ENCODE measurements at places on chromosomes 5 and 9.

DNA sequence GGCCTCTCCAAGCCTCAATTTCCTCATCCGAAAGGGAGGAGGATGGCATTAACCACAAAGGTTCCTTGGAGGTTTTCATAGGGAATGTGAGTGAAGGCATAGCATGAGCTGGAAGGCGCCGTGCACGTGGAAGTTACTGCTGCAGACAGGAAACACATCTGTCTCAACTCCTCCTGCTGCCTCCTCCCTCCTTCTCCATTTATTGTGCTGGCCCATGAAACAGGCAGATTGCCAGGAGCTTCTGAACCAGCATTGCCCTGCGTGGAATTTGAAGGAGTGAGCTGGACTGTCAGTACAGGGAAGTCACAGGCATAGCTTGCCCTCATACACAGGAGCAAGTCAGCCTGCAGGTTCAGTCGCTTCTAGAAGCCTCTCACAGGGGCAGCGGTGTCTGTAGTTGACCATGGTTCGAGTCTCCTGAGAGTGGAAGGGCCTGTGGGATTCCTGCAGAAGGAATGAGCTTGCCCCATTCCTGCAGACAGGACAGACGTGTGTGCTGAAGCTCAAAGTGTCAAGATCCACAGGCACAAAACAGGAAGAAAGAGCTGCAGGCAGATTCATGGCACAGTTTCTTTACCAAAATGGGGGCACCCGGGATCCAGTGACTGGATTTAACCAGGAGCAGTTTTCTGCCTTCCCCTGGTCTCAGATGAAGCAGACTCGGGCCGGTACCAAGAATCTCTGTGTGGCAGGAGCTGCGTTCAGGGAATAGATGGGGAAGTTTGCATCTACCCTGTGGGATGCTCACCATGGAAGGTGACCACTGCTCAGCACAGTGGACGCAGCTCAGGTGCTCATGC, 48.7 kb upstream of the CTSL start:
- no peak for DNase-seq

DNA sequence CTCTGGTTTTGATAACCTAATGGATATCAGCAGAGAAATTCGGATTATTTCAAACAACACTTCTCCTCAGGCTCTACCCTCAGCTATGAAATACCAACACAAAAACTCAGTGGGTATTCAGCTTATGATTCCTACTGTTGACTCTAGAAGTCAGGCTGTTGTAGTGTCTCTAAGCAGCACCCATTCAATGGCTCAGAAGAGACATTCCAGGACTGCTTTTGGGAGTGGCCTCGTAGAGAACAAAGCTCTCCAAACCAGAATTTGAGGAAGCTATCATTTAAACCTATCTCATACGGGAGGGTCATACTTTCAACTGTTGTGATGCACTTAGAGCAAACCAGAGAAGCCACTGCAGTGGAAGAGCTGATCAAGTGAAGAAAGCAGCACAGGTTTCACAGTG, 34.1 kb downstream of the ETF1 start:
- no peak for DNase-seq

DNA sequence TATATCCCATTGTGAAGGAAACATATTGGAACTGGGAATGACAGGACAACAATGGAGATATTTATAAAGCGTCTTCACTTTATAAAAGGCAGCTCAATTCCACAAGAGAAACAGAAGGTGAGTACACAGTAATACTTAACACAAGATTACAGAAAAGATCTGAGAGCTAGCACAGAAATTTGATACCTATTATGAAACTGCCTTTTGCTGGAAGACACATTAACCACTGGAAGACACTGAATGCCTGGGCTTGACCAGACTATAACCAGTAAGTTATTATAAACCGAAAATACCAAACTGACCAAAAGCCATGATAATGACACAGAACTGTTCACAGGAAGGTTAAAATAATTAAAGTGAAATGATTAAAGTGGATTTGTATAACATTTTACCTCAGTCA, 195.4 kb downstream of the NR2F1-AS1 start:
- no peak for DNase-seq

- DNase-seq, result no peak
Observed at GRCh38 chr9:104686081-104686480, 8.2 kb upstream of the OR13D1 start.

GRCh38 chr5:150700246-150700593, 642 bp downstream of the RBM22 start:
- no peak for DNase-seq
